Hematopoietic multipotent progenitor cell treated with erythropoietin and hydrocortisone succinate and interleukin-3 and kit ligand, for 8 days (in vitro differentiated cells): ENCODE measurements at places on chromosomes 12 and 14.

- no peak for DNase-seq
Observed at GRCh38 chr14:64743061-64743460, 38.8 kb downstream of the PLEKHG3 start.

DNA sequence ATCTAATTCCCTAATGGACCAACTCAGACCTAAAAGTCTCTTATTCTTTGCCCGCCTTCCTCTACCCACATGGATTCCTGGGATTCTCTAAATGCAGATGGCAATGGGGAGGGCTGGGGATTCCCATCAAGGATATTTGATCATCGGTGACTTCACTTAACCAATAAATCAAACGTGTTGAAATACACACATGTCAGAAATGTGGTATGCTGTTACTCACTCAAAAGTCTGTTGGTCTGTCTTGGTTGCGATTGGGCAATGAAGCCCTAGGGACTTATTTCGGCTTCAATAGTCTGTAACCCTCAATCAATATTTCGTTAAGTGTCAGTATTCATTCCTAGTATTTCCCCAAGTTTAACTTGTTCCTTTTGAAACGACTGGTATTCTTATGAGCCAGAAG is 117.2 kb upstream of the DIO3 start:
- DNase-seq: no peak

- DNase-seq: no peak
Observed at GRCh38 chr12:131634037-131634436, 76.9 kb upstream of the SFSWAP start.

GRCh38 chr14:77009014-77009413 is 19.5 kb downstream of the IRF2BPL start:
- DNase-seq: no peak

DNA sequence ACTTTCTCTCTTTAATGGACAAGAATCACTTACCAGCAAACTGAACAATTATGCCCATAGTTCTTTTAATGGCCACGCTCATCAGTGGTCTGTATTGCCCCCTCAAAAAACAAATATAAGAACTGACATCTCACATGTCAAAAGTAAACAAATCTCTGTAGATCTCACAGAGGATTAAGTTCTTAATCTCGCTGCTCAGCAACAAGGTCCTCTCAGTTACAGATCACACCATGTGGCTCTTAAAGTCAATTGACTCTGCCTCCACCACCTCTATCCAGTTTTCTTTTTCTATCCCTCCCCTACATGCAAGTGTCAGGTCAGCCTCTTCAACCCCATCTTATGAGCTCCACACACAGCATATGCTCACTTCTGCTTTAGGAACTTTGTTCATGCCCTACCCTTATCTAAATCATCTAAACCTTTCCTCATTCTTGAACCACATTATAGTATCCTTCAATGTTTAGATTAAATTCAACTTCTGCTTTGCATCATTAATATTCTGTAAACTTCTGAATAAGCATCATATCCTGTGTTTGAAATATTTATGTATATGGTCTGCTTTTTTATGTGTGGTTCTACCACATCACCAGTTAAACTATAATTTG is 7.2 kb downstream of the ADAM20 start:
- DNase-seq: no peak

- DNase-seq: no peak
Observed at GRCh38 chr12:76964784-76965571, 86.2 kb upstream of the CSRP2 start.

GRCh38 chr12:56989861-56990610 is 16.3 kb downstream of the ZBTB39 start:
- no peak for DNase-seq

DNA sequence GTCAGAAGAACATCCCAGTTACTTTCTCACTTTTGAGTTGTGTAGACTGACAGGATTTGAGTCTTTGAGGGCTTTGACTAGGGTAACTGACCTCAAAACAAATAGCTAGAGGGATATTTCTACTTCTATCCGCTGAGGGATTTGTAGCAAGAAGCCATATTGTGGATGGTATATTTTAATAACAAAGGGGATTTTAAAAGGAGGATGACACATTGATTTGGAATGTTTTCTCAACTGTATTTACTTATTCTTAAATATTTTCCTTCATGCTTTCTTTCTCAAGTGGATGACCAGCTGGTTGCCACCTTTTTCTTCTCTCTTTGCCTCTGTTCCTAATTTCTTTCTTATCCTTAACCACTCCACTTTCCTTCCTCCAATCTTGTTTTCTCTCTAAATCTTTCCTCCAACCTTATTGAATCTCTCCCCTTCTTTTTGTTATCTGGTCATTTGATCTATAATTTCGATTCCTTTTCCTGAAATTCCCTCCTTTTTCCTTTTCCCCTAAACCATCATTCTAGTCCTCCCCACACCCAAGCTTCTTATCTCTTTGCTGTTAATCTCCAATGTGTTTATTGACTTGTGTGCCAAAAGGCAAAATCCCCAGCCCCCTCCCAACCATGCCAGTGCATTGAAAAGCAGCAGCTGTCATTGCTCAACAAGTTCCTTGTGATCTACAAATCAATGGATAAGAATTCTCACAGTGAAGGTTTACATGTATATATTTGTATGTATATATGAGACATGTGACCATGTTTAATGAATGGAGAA is 411.6 kb downstream of the RAD51B start:
- DNase-seq: no peak

GRCh38 chr12:94397401-94397800 is 62.3 kb downstream of the CEP83 start:
- DNase-seq: no peak

DNA sequence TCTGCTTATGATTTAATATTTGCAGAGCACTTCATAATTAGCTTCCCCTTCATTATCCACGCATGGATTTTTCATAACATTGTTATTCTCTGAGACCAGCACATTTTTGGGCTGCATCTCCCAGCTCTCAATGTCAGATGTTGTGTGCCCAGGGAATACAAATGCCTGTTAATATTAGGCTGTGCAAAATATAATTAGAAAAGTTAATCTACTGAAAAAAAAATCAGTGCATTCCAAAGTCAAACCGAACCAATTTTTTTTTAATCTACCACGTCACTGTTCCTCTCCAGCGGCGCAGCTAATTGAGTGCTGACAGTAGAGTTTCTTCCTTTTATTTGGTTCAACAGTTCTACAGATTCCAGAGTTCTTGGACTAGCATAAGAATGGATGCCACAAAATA is 191.0 kb upstream of the RGS6 start:
- no peak for DNase-seq

- no peak for DNase-seq
Observed at GRCh38 chr14:33999771-34000291, 49.0 kb upstream of the EGLN3 start.

DNA sequence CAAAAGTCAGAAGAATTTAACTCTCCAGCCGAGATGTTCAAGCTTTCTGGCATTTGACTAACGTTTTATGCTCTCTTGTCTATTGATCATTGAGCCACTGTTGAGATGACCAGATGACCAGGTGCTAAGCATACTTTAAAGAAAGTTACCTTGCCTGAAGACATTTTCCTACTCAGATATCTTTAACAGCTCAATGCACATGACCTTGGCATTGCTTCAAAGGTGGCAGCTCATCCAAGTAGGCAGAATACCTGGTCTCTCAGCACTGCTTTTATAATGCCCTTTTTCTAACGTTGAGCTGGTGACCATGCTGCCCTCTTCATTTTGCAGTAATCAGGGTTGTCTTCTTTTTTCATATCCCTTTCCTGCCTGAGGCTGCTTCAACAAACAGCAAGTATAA is 358.1 kb downstream of the RAD51B start:
- no peak for DNase-seq

GRCh38 chr12:43332977-43333640 is 218.9 kb downstream of the ADAMTS20 start:
- DNase-seq: no peak

DNA sequence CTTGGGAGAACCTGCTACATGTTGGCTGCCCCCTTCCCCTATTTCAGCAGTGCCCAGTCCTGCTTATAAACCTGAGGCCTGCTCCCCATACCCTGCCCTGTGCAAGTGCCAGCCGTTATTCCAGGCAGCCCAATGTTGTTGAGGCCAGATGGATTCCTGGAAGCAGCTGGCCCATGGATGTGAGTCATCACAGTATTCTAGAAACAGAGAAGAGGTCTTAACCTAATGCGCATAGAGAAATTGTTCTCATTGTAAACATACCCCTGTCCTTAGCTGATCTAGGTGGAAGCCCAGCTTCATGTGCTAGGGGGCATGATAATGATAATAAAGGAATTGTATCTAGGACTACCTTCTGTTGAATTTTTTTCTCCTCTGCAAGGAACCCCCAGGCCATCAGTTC is 69.7 kb downstream of the TSPAN11 start:
- DNase-seq: no peak

GRCh38 chr12:76762601-76762980 is 1.3 kb upstream of the ZDHHC17 start:
- DNase-seq: no peak

- DNase-seq: peak; percentile 64
Observed at GRCh38 chr12:48105321-48105866, 485 bp downstream of the SENP1 start.

DNA sequence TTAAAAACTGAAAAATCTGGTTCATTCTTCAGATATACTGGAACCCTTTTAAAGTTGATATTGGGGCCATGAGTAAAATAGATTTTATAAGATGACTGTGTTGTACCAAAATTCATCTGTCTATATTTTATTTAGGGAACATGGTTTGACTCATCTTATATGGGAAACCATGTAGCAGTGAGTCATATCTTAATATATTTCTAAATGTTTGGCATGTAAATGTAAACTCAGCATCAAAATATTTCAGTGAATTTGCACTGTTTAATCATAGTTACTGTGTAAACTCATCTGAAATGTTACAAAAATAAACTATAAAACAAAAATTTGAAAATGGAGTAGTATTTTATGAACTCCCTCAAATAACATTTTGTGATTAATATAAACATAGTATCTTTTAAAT is 14.2 kb downstream of the PTGER2 start:
- no peak for DNase-seq

- no peak for DNase-seq
Observed at GRCh38 chr12:89760783-89761182, 52.1 kb upstream of the ATP2B1 start.

- no peak for DNase-seq
Observed at GRCh38 chr14:68734231-68734732, 58.6 kb downstream of the ZFP36L1 start.

DNA sequence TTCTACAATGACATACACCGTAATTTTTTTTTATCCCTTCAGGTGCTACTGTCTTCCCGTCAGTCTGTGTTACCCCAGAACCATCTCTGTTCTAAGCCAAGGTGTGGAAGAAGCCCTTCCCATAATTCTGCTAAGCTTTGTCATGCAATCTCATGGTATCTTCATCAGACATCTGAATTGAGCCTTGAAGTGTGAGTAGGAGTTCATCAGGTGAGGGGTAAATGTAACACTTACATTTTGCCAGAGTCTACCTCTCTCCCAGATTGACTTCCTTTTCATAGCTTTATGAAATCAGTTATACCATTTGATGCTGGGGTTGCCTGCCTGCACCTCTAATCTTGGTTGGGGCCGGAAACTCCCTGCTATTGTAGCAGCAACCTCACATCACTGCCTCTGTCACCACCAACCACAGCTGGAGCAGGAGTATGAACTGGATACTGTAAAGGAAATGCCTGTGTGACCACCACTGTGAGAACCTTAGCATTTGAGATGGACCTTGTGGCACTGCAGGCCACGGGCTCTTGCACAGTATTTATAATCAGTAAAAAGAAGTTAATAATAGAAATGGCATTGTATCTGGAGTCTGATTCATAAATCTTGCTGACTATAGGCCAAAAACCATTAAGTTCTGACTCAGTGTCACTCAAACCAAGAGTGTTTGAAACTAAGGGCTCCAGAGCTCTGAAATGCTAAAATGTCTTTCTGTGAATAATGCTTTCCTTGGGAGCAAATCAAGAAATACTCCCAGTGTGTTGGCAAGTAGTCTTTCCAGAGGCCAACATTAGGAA is 58.7 kb upstream of the STK38L start:
- DNase-seq: no peak

GRCh38 chr12:109631302-109631701 is 57.7 kb downstream of the MVK start:
- DNase-seq: no peak

DNA sequence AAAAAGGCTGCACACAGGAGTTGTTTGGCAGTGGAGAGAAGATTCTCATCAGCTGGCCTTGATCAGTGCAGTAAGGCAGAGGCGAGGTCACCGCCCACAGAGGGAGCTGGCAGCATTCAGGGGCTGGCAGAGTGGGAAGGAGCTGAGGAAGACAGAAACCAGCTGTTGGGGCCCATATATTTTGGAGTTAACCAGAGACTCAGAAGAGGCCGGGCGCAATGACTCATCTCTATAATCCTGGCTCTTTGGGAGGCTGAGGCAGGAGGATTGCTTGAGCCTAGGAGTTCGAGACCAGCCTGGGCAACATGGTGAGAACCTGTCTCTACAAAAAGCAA is 17.7 kb downstream of the SMCO2 start:
- DNase-seq: no peak

- no peak for DNase-seq
Observed at GRCh38 chr14:95547272-95547625, 12.4 kb downstream of the GLRX5 start.

DNA sequence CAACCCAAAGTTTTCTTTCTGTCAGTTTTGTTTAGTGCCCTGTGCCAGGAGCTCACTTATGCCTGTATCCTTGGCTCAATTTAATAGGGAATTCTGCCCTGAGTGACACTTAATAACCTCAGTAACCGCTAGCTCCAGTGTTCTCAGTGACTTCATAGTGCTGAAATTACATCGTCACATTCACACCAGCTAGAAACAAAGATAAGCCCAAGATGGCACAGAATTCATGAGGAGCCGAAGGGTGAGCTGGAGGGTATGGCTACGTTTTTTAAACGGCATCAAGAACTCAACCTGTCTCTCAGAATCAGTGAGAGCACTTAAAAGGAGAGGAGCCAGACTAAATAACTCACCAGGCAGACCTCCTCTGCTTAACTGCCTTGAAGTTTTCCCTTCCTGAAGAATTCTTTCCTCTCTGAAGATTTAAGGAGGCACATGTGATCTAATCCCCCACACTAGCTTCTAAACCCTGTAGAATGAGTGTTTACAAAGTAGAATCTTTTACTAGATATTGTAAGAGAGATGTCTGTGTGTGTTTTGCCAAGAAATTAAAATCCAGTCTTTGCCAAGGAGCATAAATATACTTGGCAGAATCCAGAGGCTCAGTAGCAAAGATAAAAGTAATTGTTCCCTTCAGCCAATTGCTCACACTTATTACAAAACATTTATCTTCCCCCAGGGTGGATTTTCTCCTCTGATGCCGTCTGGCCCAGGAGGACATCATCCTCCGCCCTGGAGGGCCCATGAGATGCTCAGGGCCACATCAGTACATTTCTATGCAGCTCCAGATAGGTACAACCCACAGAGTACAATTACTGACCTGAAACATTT is 37.3 kb downstream of the PTGER2 start:
- no peak for DNase-seq
